SJSA1 (cell line): ENCODE measurements at places on chromosomes 13 and 19. TPM values are rescaled to one million over a fixed set of nuclear protein-coding genes. Genes with fewer than 3 reads are reported as not detected.

FCER2 gene
- not detected in 2 replicates for total RNA-seq

NLRP11 gene
- total RNA-seq = not detected in 2 replicates

NAPSA gene
- total RNA-seq = not detected in 2 replicates

GARRE1 gene
- 12.7 and 20.7 TPM in 2 replicates for total RNA-seq

CHERP gene
- 3.8 and 4.3 TPM in 2 replicates for total RNA-seq

LILRA2 gene
- not detected in 2 replicates for total RNA-seq

STX10 gene
- total RNA-seq = 106 and 125 TPM in 2 replicates

CRYL1 gene
- 7.1 and 13.2 TPM in 2 replicates for total RNA-seq

QPCTL gene
- 11.6 and 14.6 TPM in 2 replicates for total RNA-seq

SLC25A41 gene
- not detected in 2 replicates for total RNA-seq

PRODH2 gene
- not detected in 2 replicates for total RNA-seq

COL5A3 gene
- 0.38 and 0.39 TPM in 2 replicates for total RNA-seq

PRRG2 gene
- total RNA-seq = not detected in 2 replicates

FREM2 gene
- total RNA-seq = not detected in 2 replicates

DENND1C gene
- not detected in 2 replicates for total RNA-seq

POSTN gene
- total RNA-seq = 0.22 TPM in 1 of 2 replicates, not detected in the other

EPSTI1 gene
- 10.2 and 21.3 TPM in 2 replicates for total RNA-seq
